Sigmoid colon (tissue), 7 donors: ENCODE measurements at places on chromosomes 16 and 17. TPM values are rescaled to one million over a fixed set of nuclear protein-coding genes. Genes with fewer than 3 reads are reported as not detected.

- no peak for DNase-seq
- no peak overlapping the region for H3K27ac ChIP-seq
- peaks cover 55% of the 10 kb centered on the region for H3K27me3 ChIP-seq
- H3K36me3 ChIP-seq, result no peaks in the 10 kb centered on the region
- H3K4me1 ChIP-seq, result peaks cover 21% of the 10 kb centered on the region
- no peak overlapping the region for H3K4me3 ChIP-seq
Measured at GRCh38 chr16:2194852-2195321, 1.5 kb downstream of the CASKIN1 start.

DNA sequence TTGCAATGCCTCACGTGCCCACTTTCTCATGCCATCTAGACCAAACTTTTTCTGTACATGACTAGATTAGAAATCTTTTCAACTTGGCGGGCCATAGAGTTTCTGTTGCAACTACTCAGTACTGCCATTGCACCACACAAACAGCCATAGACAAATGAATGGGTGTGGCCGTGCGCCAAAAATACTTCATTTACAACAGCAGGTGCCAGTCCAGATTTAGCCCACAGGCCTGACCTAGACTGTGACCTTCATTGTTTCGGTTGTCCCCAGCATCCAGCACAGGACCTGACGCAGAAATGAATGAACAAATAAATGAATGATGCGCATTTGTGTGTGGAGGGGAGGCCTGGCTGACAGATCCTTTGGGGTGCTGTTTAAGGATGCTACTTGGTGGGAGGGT, 14.3 kb upstream of the PDK2 start:
- H3K36me3 ChIP-seq, result peaks cover 59% of the 10 kb centered on the region
- no peak overlapping the region for H3K27ac ChIP-seq
- H3K4me1 ChIP-seq, result no peaks in the 10 kb centered on the region
- no peak overlapping the region for H3K4me3 ChIP-seq
- no peaks in the 10 kb centered on the region for H3K27me3 ChIP-seq

GRCh38 chr16:67847064-67847861, at the start of gene CENPT:
Gene CENPT, minus strand, starts transcription at chr16:67847693. Its CDS starts 13,834 bp downstream, at chr16:67833859.
- H3K36me3 ChIP-seq, result no peaks in the 10 kb centered on the region
- DNase-seq, result peak; percentile 81
- H3K27ac ChIP-seq, result peak within 1 kb of the TSS; percentile 99
- no peaks in the 10 kb centered on the region for H3K27me3 ChIP-seq
- peaks cover 56% of the 10 kb centered on the region for H3K4me1 ChIP-seq

DNA sequence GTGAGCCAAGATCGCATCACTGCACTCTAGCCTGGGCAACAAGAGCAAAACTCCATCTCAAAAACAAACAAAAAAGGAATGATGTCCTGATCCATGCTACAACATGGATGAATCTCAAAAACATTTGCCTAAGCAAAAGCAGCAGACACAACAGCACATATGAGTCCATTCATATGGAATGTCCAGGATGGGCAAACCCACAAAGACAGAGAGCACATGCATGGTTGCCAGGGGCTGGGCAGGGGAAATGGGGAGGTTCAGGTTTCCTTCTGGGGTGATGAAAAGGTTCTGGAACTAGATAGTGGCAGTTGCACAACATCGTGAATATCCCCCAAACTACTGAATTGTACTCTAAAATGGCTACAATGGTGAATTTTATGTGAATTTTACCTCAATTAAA, 35.3 kb upstream of the RAI1 start:
- peaks cover 8% of the 10 kb centered on the region for H3K4me1 ChIP-seq
- no peak overlapping the region for H3K4me3 ChIP-seq
- no peak for DNase-seq
- H3K36me3 ChIP-seq, result no peaks in the 10 kb centered on the region
- no peak overlapping the region for H3K27ac ChIP-seq

DNA sequence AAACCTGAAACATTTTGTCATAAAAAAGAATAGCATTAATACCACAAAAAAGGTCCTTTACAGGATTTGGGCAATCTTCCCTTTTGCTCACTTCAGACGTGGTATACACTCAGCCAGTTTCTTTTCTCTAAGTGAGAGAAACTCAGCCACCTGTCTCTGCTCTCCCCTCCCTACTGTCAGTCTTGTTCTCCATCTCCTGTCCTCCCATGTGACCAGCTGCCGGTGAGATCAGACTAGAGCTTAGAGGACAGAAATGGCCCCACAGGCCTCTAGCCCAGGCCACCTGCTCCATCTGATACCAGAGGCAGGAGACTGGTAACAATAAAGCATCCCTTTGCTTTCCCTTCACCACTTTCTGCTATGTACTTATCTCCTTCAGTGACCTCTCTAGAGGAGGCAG, 34.9 kb downstream of the CMC2 start:
- DNase-seq, result no peak
- no peaks in the 10 kb centered on the region for H3K27me3 ChIP-seq
- no peaks in the 10 kb centered on the region for H3K4me1 ChIP-seq
- no peak overlapping the region for H3K4me3 ChIP-seq

DNA sequence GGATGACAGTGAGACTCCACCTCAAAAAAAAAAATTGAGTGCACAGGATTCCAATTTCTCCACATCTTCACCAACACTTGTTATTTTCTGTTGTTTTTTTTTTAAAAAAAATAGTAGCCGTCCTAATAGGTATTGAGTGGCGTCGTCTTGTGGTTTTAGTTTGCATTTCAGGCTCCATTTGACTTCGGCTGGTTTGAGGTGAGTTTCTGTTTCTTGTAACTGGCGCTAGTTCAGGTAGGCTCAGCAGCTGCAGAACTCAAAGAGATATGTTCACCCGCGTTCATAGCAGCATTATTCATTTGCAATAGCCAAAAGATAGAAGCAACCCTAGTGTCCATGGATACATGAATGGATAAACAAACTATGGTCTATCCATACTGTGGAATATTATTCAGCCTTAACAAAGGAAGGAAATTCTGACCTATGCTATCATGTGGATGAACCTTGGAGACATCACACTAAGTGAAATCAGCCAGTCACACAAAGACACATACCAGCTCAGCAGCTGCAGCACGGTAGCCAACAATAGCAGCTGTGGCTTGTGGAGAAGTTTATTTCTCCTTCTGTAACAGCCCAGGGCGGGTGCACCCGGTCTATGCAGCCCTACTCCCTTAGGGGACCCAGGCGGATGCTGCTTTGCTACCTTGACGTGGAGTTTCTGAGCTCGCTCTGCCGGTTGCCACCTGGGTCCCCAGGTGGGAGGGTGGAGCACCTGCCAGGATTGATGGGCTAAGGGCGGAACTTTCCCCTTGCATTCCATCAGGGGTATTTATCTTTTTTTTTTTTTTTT, 44.9 kb downstream of the TMEM235 start:
- H3K36me3 ChIP-seq, result no peaks in the 10 kb centered on the region
- H3K27ac ChIP-seq, result no peak overlapping the region
- no peak for DNase-seq
- H3K4me1 ChIP-seq, result no peaks in the 10 kb centered on the region
- H3K4me3 ChIP-seq, result no peak overlapping the region

DNA sequence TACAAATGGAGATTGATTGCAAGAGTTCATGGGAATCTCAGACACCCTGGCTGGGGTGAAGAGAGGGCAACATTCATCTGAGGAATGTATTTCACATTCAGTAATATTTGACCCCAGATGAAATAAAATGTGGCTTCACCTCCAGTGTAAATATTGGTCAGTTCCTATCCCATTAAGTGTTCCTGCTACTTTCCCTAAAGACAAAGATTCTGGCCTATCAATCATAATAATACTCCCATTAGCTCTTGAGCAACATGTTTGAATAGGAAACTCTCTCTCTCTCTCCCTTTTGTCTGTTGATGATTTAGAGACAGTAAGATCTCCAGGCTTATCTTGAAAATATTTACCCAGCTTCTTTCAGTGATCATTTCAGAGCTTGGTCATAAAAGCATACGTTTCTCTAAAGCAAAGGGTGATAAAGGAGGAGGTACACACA, 70.1 kb downstream of the KCNJ2 start:
- no peaks in the 10 kb centered on the region for H3K27me3 ChIP-seq
- H3K4me3 ChIP-seq, result no peak overlapping the region
- H3K4me1 ChIP-seq, result no peaks in the 10 kb centered on the region

The KRT27 gene
- not detected for total RNA-seq

The ASB16 gene
- total RNA-seq, result 2.2 TPM

The KRT40 gene
- total RNA-seq, result not detected

The CA5A gene
- not detected for total RNA-seq
